ENCODE measurements at places on chromosomes 7 and 10.

- H3K27me3 ChIP-seq, result no peaks in the 10 kb centered on the region
- peak; percentile 72 for DNase-seq
- H3K36me3 ChIP-seq, result peaks cover 12% of the 10 kb centered on the region
- peaks cover 18% of the 10 kb centered on the region for H3K4me1 ChIP-seq
- H3K27ac ChIP-seq, result no peak overlapping the region
These were observed 62.8 kb upstream of the GJD4 start for GRCh38 chr10:35542303-35542702.

GRCh38 chr10:71597821-71598498, 121.6 kb downstream of the C10orf105 start:
- peaks cover 24% of the 10 kb centered on the region for H3K4me1 ChIP-seq
- H3K4me3 ChIP-seq, result 0 out of 2 replicates have a peak overlapping the region, but pooled peaks have one; percentile 3
- H3K27me3 ChIP-seq, result no peaks in the 10 kb centered on the region

GRCh38 chr10:106268000-106268399, 896.5 kb downstream of the SORCS1 start:
- DNase-seq, result no peak
- no peaks in the 10 kb centered on the region for H3K27me3 ChIP-seq
- H3K27ac ChIP-seq, result no peak overlapping the region
- H3K36me3 ChIP-seq, result no peaks in the 10 kb centered on the region
- H3K4me1 ChIP-seq, result no peaks in the 10 kb centered on the region
- H3K4me3 ChIP-seq, result no peak overlapping the region

DNA sequence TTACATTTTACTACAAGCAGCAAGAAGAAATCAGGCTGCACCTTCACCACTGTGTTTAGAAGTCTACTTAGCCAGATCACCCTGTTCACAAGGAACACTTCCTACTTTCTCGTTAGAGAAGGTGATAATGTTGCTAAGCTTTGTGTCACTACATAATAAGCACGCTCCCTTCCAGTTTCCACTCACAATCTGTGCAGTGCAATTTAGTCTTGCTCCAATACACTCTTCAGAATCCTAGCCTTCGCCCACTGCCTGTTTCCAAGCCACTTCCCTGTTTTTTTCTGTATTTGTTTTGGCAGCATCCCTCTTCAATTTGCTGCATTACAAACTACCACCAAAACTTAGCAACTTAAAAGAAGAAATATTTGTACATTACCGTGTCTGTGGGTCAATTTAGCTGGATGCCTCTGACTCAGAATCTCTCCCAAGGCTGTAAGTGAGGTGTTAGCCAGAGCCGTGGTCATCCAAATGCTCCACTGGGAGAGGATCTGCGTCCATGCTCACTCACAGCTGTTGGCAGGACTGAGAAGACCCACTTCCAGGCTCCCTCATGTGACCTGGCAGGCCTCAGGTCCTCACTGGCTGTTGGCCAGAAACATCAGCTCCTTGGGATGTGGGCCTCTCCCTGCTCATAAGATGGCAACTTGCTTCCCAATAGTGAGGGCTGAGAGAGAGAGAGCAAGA, 110.4 kb downstream of the PON1 start:
- no peaks in the 10 kb centered on the region for H3K36me3 ChIP-seq
- no peak overlapping the region for H3K27ac ChIP-seq

DNA sequence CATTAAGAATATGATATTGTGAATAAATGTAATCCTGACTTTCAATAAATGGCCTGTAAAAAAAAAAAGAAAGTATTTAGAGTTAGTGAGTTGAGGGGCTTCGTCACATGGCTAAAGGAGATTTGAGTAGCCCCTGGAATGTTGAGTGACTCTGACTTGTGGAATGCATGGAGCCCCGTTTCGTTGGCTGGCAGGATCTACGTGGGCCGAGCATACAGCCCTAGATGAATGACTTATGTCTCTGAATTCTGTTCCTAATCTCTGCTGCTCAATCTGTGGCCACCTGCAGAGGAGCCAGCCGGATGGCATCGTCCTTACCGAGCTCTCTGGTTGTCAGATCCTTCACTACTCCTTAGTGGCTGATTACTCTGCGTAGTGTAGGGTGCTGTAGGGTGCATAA, 155.7 kb downstream of the MGMT start:
- H3K27ac ChIP-seq, result no peak overlapping the region
- no peaks in the 10 kb centered on the region for H3K4me1 ChIP-seq
- H3K27me3 ChIP-seq, result no peaks in the 10 kb centered on the region
- no peak for DNase-seq
- H3K36me3 ChIP-seq, result no peaks in the 10 kb centered on the region

DNA sequence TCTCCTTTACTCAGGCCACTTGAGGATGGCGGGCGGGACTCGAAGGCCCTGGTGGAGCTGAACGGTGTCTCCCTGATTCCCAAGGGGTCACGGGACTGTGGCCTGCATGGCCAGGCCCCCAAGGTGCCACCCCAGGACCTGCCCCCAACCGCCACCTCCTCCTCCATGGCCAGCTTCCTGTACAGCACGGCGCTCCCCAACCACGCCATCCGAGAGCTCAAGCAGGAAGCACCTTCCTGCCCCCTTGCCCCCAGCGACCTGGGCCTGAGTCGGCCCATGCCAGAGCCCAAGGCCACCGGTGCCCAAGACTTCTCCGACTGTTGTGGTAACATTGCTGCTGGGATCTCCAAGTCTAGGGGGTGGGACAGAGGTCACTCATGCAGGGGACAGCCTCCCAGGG, 65.7 kb downstream of the GTF2IRD1 start:
- peaks cover 47% of the 10 kb centered on the region for H3K36me3 ChIP-seq
- H3K4me1 ChIP-seq, result no peaks in the 10 kb centered on the region
- no peak overlapping the region for H3K27ac ChIP-seq
- H3K27me3 ChIP-seq, result no peaks in the 10 kb centered on the region

GRCh38 chr7:15816835-15817426, 130.4 kb upstream of the MEOX2 start:
- no peak overlapping the region for H3K27ac ChIP-seq
- H3K36me3 ChIP-seq, result no peaks in the 10 kb centered on the region

DNA sequence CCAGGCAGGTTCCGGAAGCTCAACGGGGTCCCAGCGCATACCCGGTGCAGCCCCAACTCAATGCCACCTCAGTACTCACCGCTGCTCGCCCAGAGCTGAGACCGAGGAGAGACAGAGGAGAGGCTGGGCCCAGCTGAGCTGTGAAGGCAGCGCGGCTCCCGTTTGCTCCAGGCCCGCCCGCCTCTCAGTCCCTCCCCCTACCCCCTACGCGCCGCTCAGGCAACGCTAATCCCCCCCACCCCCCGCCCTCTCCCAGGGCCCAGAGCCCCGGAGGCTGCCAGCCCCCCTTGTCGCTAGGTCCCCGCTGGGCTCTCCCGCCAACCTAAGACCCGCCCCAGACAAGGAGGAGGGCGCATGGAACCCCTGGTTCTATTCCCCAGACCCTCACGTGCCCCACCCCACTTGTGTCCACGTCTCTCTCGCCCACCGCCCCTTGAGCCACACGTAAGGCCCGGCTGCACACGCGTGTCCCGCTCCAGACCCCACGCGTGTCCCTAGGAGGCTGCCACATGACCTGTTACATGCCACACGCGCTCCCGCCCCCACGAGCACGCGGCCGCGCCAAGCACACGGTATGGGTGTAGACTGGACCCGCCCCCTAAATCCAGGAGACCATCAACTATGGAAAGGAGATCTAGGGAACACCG, at the start of gene PSD:
Gene PSD, minus strand, starts transcription at position 164 of the 647 bp plus-strand sequence. CDS start 1,747 bp downstream, outside the sequence.
- H3K4me3 ChIP-seq, result peak within 1 kb of the TSS; percentile 79
- peaks cover 36% of the 10 kb centered on the region for H3K4me1 ChIP-seq
- H3K36me3 ChIP-seq, result peaks cover 7% of the 10 kb centered on the region

- H3K4me3 ChIP-seq, result no peak overlapping the region
- H3K27me3 ChIP-seq, result no peaks in the 10 kb centered on the region
- no peaks in the 10 kb centered on the region for H3K36me3 ChIP-seq
- no peak for DNase-seq
- H3K4me1 ChIP-seq, result peaks cover 78% of the 10 kb centered on the region
These were observed 39.4 kb downstream of the BAMBI start for GRCh38 chr10:28716748-28717147.

DNA sequence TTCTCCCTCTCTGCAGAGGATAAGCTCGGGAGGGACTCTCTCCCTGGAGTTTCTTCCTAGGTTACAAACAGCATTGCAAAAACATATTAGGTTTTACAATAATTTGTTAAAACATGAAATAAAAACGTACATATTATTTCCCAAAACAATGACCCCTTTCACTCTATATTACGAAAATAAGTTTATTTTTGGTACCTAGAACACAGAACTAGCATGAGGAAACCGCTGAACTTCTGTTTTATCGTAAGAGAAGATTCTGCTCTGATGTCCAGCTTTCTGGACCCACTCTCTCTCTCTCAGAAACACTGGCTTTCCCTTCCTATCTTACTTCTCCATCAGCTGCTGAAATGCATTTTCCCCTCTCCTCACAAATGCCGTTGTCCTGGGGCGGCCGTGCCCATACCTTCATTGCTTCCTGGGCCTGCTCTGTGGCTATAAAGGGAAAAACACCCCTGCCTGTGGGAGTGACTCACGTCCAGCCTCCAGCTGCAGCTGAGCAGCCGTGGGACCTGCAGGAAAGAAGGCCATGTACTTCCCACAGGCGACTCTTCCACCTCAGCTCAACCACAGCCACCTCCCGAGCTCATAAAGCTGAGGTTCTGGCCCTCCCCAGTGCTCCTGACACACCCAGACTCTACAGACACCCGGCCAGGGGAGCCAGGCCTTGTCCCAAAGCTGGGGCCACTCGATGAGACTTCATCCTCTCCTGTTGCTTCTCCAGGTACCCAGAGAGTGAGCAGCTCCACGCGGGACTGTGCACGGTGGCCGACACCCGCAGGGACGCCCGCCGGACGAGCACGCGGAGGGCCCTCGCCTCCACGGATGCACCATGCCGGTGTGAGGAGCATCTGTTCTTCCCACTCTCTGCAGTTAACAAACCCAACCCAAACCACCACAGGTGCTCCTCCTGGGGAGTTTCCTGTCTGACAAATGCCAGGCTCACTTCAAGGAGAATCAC, 3.1 kb downstream of the GPER1 start:
- no peak for DNase-seq
- peaks cover 11% of the 10 kb centered on the region for H3K36me3 ChIP-seq
- H3K27ac ChIP-seq, result peak overlapping the region; percentile 8
- H3K27me3 ChIP-seq, result no peaks in the 10 kb centered on the region
- H3K4me1 ChIP-seq, result peaks cover 68% of the 10 kb centered on the region
- no peak overlapping the region for H3K4me3 ChIP-seq

DNA sequence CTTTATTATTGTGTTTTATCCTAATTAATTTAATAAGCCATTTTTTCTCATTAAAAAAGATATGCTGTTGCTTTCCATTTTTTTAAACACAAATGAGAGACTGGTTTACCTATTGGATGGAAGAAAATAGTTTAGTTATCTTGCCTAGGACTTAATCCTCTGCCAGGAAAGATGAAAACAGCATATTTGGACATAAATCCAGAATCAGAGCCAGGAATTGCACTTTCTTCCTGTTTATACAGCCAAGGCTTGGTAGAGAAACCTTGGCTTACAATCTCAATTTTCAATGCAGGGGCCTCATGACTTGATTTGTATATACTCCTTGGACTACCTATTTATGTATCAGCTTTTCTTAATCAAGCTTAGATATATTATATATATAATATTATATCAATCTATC, 618.8 kb upstream of the SEMA3D start:
- H3K27ac ChIP-seq, result no peak overlapping the region
- H3K4me1 ChIP-seq, result no peaks in the 10 kb centered on the region
- no peaks in the 10 kb centered on the region for H3K27me3 ChIP-seq
- no peak overlapping the region for H3K4me3 ChIP-seq
- DNase-seq, result no peak

- H3K4me1 ChIP-seq, result peaks cover 50% of the 10 kb centered on the region
- peak; percentile 30 for DNase-seq
- H3K36me3 ChIP-seq, result no peaks in the 10 kb centered on the region
- H3K27me3 ChIP-seq, result no peaks in the 10 kb centered on the region
- H3K4me3 ChIP-seq, result peak overlapping the region; percentile 74
- H3K27ac ChIP-seq, result peak overlapping the region; percentile 52
These were observed 977 bp downstream of the TMEM248 start for GRCh38 chr7:66921918-66922486.

DNA sequence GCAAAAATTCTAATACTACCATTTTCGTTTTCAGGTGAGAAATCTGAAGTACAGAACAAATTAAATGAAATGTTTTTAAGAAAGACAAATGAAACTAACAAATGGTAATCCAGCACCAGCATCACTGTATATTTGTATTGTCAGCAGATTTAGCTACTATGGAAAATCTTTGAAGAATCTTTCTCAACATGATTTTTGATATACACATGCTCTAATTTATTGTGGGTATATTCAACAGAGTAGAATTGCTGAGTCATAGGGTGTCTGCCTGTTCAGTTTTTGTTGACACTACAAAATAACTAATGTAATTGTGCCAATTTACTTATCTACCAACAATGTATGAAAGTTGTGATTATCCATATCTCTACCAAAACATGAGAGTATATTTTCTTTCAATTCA, 437.6 kb downstream of the PCDH15 start:
- H3K4me3 ChIP-seq, result no peak overlapping the region
- no peaks in the 10 kb centered on the region for H3K4me1 ChIP-seq
- no peak overlapping the region for H3K27ac ChIP-seq
- no peak for DNase-seq
- no peaks in the 10 kb centered on the region for H3K27me3 ChIP-seq

GRCh38 chr10:96222441-96222840, 48.9 kb downstream of the BLNK start:
- peaks cover 10% of the 10 kb centered on the region for H3K27me3 ChIP-seq
- H3K4me3 ChIP-seq, result no peak overlapping the region
- no peak for DNase-seq
- no peaks in the 10 kb centered on the region for H3K4me1 ChIP-seq
- no peak overlapping the region for H3K27ac ChIP-seq

- H3K36me3 ChIP-seq, result no peaks in the 10 kb centered on the region
- no peaks in the 10 kb centered on the region for H3K4me1 ChIP-seq
- no peaks in the 10 kb centered on the region for H3K27me3 ChIP-seq
- DNase-seq, result no peak
- no peak overlapping the region for H3K27ac ChIP-seq
These were observed 353.6 kb downstream of the PTEN start for GRCh38 chr10:88216976-88217375.

DNA sequence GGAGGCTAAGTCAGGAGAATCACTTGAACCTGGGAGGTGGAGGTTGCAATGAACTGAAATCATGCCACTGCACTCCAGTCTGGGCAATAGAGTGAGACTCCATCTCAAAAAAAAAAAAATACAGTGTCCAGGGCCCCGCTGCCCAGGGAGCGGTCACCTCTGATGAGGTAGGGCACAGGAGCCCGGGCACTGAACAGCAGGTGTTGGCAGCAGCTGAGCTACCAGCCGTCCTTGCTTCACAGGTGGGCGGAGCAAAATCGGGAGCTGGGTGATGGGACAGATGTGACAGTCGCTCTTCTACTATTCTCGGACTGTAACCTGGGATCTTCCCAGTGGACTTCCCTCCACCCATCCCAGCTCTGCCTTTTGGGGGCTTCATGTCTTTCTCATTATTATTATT, 49.4 kb downstream of the GTF2IRD1 start:
- H3K36me3 ChIP-seq, result peaks cover 2% of the 10 kb centered on the region
- peaks cover 16% of the 10 kb centered on the region for H3K4me1 ChIP-seq
- H3K27me3 ChIP-seq, result no peaks in the 10 kb centered on the region

DNA sequence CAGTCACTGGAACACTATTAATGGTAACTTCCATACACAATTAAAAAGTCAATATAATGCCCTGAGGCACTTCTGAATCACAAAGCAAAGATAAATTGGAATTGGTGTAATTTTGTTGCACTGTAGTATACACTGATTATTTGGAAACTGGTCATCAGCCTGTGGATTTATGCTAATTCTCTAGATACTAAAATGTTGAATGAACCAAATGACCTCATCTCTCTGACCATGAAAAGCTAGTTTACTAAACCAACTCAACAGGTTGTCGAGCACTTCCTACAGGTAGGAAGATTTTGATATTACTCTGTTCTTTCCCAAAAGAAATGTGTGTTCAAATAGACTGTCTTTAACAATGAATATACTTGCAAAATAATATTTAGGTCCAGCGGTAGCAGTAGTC, 5.3 kb downstream of the NRP1 start:
- H3K36me3 ChIP-seq, result no peaks in the 10 kb centered on the region
- no peak overlapping the region for H3K27ac ChIP-seq
- H3K27me3 ChIP-seq, result peaks cover 7% of the 10 kb centered on the region
- H3K4me3 ChIP-seq, result no peak overlapping the region
- no peak for DNase-seq

All from HepG2 (cell line).